Activated CD4-positive, alpha-beta T cell treated with anti-CD3 and anti-CD28 coated beads for 36 hours (primary cell): ENCODE measurements at places on chromosomes 1 and 21. TPM values are rescaled to one million over a fixed set of nuclear protein-coding genes. Genes with fewer than 3 reads are reported as not detected.

GRCh38 chr1:11061652-11062365 lies 2.0 kb upstream of the SRM start:
- H3K27ac ChIP-seq, result peak overlapping the region; percentile 15
- H3K36me3 ChIP-seq, result peaks cover 52% of the 10 kb centered on the region
- peaks cover 41% of the 10 kb centered on the region for H3K4me1 ChIP-seq
- DNase-seq, result no peak
- H3K27me3 ChIP-seq, result no peaks in the 10 kb centered on the region

GRCh38 chr1:102896771-102897170 lies 211.6 kb downstream of the COL11A1 start:
- H3K36me3 ChIP-seq, result no peaks in the 10 kb centered on the region
- H3K4me3 ChIP-seq, result no peak overlapping the region

GRCh38 chr1:27520651-27521050 lies 30.7 kb upstream of the WASF2 start:
- H3K36me3 ChIP-seq, result peaks cover 2% of the 10 kb centered on the region
- DNase-seq, result no peak
- H3K4me1 ChIP-seq, result peaks cover 62% of the 10 kb centered on the region

GRCh38 chr1:31368611-31369107 lies 4.2 kb downstream of the FABP3 start:
- peaks cover 11% of the 10 kb centered on the region for H3K4me1 ChIP-seq
- no peak overlapping the region for H3K4me3 ChIP-seq
- DNase-seq, result no peak

DNA sequence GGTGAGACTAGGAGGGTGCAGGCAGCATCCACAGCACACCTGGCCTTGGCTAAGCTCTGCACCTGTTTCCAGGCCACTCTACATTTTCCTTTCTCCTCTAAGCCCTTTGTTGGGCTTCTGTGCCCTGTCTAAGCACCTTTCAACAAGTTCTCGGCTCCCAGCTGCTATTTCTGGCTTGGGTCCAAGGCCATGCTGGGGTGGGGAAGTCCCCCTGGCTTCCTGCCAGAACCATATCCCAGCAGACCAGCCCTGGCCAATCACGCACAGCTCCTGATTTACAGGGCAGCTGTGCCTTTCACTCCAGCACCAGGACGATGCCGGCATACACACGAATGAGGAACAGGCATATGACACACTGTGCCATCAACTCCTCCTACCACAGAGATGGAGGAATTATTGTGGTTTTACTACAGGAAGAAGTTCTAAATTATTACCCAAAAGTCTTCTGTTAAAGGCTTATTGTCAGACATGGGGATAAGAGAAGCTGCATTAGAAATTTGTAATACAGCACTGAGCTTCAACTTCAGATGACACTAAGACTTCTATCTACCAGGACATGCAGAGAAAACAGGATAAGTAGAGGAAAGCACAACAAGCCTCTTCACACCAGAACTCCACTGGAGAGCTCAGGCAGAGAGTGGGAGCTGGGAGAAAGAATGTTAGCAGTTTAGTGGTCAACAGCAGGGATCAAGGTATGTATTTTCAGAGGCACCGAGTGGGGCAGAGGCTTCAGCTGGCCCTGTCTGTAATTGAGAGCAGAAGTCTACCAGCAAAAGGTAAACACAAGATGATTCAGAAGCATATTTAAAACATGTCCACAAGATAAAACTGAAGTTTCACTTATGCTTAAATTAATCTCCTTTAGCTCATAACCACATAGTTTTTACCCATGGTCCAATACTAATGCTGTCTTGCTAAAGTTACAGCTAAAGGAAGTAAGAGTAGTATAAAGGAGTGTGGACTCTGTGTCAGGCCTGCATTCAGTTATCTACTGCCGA lies 37.4 kb downstream of the TRIT1 start:
- peak; percentile 90 for DNase-seq
- peak overlapping the region; percentile 16 for H3K4me3 ChIP-seq
- peaks cover 53% of the 10 kb centered on the region for H3K36me3 ChIP-seq
- H3K27me3 ChIP-seq, result no peaks in the 10 kb centered on the region
- peaks cover 60% of the 10 kb centered on the region for H3K4me1 ChIP-seq
- peak overlapping the region; percentile 78 for H3K27ac ChIP-seq

- no peaks in the 10 kb centered on the region for H3K4me1 ChIP-seq
- DNase-seq, result no peak
- no peaks in the 10 kb centered on the region for H3K36me3 ChIP-seq
- H3K4me3 ChIP-seq, result no peak overlapping the region
- H3K27ac ChIP-seq, result no peak overlapping the region
- H3K27me3 ChIP-seq, result peaks cover 10% of the 10 kb centered on the region
Measured at GRCh38 chr1:184399192-184399847, 12.5 kb downstream of the C1orf21 start.

GRCh38 chr1:12158357-12159092 lies 8.3 kb upstream of the TNFRSF1B start:
- peaks cover 79% of the 10 kb centered on the region for H3K4me1 ChIP-seq
- peak overlapping the region; percentile 98 for H3K27ac ChIP-seq
- H3K36me3 ChIP-seq, result peaks cover 2% of the 10 kb centered on the region

DNA sequence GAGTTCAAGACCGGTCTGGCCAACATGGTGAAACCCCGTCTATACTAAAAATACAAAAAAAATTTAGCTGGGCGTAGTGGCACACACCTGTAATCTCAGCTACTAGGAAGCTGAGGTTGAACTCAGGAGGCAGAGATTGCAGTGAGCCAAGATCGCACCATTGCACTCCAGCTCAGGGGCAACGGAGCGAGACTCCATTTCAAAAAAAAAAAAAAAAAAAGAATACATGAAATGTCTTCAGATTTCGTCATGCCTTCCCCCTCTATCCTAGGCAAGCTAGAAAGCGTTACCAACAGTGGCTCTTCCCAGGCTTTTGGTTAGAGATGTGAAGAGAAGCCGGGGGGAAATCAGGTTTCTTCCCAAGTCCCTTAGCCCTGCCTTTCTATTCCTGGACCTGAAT lies 3.6 kb downstream of the TFF1 start:
- H3K27ac ChIP-seq, result no peak overlapping the region
- peaks cover 2% of the 10 kb centered on the region for H3K4me1 ChIP-seq
- H3K4me3 ChIP-seq, result no peak overlapping the region
- DNase-seq, result no peak
- H3K36me3 ChIP-seq, result no peaks in the 10 kb centered on the region

ZP4 gene
- not detected for total RNA-seq

ZSWIM5 gene
- total RNA-seq, result 0.69 TPM
